ENCODE measurements at places on chromosomes 6 and 20. TPM values are rescaled to one million over a fixed set of nuclear protein-coding genes. Genes with fewer than 3 reads are reported as not detected.

Gene TFAP2A
- not detected for total RNA-seq

Gene GTPBP2
- 48.7 TPM for total RNA-seq

Gene CD24
- total RNA-seq, result 2.3 TPM

Gene SPATA2
- 3.5 TPM for total RNA-seq

Gene STMND1
- total RNA-seq, result not detected

Gene RIMS4
- not detected for total RNA-seq

Gene KCNK16
- total RNA-seq, result not detected

Gene OR10C1
- not detected for total RNA-seq

Gene GRM1
- total RNA-seq, result not detected

Gene PHF10
- total RNA-seq, result 28.4 TPM

Gene PRRT1
- total RNA-seq, result not detected

Gene ANKRD66
- total RNA-seq, result not detected

Gene MCUR1
- total RNA-seq, result 10.4 TPM

Gene ZSCAN9
- total RNA-seq, result 20.6 TPM

Gene TSPO2
- not detected for total RNA-seq

Gene MCM3
- total RNA-seq, result 68.0 TPM

Gene ULBP2
- 8.0 TPM for total RNA-seq

Gene TBXT
- not detected for total RNA-seq

Gene TNXB
- 4.2 TPM for total RNA-seq

Gene MYBL2
- total RNA-seq, result 24.5 TPM

Gene ZC3H12D
- total RNA-seq, result not detected

Gene DYNLT1
- total RNA-seq, result 78.6 TPM

Gene GABBR1
- 6.6 TPM for total RNA-seq

Gene RAD21L1
- total RNA-seq, result not detected

Gene CDSN
- under 0.01 TPM for total RNA-seq

Gene SLC25A27
- 1.3 TPM for total RNA-seq

Gene SEMG1
- total RNA-seq, result not detected

Gene FHL5
- total RNA-seq, result not detected

Gene BMP7
- not detected for total RNA-seq

Gene SPATA25
- 0.57 TPM for total RNA-seq

Gene NRSN1
- total RNA-seq, result not detected

Gene CCN5
- not detected for total RNA-seq

Gene ARMH2
- not detected for total RNA-seq

All from vein endothelial cell (primary cell).